ENCODE measurements at places on chromosomes 16 and 17.

GRCh38 chr16:85370881-85371651, 242.1 kb upstream of the GSE1 start:
- no peak for DNase-seq

GRCh38 chr17:75878174-75878998, at the start of gene TRIM47:
Gene TRIM47, minus strand, starts transcription at chr17:75878581. Its CDS starts 33 bp downstream, at chr17:75878548.
- DNase-seq, result no peak

GRCh38 chr16:55944377-55944802, 69.2 kb upstream of the CES5A start:
- DNase-seq, result peak; percentile 17

GRCh38 chr17:81550830-81551457, 1.2 kb downstream of the FAAP100 start:
- DNase-seq, result no peak

GRCh38 chr16:78605548-78606101, 506.2 kb downstream of the WWOX start:
- no peak for DNase-seq

- no peak for DNase-seq
Measured at GRCh38 chr17:19796457-19796856, 48.4 kb upstream of the ALDH3A1 start.

DNA sequence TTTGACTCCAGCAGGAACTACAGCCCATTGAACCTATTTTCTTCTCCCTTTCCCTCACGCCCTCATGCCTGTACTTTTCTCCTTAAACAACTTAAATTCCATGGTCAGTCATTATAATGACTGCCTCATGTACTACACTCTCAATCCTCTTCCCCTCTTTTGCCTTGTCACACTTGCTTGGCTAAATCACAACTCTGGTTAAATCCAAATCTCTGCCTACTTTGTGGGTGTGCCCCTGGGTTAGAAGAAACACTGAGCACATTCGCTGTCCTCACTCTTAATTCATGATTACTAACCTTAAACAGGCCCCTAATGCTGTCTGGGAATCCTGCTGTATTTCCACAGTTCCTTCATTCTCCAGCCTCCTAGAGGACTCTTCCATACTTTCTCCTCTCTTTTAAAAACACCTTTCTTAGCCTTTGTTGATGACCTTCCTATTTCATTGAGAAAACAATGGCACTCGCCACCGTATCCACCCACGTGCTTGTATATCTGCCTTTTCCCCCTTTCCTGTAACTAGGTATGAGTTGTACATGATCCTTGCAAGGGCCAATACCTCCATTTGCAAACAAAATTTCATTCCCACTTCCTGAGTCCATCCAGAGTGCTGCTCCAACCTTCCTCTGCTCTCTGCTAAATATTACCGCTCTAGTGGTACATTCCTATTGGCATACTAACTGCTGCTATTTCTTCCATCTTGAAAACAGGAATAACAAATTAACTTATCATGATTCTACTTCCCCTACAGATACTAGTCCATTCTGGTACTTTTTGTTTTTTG, 28.9 kb downstream of the ZNRF1 start:
- no peak for DNase-seq

GRCh38 chr16:24507959-24508480, 31.3 kb upstream of the RBBP6 start:
- no peak for DNase-seq

DNA sequence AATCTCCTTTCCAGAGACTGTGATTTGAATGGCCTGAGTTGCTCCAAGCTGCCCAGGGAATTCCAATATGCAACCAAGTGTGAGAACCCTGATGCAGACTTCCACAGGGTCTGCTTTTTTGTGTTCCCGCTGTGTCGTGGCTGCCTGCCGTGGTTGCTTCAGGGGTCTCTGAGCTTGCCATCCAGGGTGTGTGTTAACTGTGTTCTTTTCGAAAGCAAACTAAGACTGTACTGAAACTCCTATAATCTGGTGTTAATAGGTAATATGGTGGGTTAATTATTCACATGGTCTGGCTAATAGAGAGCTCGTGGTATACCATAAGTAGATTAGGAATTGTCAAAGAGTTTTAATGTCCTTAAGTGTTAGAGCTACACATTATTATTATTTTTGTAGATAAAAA, 20.7 kb downstream of the UBN1 start:
- no peak for DNase-seq

DNA sequence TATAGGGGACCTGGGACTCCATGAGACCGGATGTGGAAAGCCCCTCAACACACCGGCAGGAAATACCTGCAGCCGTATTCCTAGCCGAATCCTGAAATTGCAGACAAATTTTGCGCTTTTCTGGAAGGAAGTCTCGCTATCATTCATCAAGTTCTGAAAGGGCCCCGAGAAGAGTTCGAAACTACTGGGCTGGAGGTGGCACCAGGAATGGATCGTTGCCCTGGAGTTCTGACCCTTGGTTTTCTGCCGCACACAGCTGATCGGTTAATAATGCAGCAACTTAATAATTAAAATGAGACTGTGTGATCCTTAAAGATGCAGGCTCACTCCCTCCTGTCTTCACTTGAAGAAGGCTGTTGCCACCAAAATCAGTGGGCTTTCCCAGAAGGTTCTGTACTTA, 55.7 kb upstream of the MRTFB start:
- DNase-seq, result no peak

DNA sequence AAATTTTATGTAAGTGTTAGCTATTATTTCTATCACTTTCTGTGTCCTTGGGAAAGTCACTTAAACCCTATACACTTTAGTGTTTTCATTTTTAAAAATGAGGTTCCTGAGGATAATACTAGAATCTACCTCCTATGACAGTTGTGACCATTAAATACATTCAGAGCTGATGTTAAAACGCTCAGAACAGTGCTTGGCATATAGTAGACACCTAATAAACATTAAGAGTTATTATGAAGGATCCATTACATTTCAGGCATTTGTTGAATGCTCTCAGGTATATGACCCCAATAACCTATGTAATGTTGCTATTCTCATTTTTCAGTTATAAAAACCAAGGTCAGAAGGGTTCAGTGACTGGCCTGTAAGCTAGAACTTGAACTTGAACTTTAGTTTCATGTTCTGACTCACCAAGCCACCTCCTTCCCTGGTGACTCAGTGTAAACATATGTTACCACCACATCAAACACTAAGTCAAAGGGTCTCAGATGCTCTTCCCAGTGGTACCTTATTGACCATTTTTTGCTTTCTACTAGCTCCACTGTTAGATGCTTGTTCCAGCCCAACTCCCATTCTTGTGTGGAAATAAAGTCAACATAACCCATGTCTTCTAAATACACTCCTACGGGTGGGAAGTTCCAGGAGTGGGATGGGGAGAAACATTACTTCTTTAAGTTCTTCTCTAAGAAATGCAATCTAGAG, 47.6 kb downstream of the HSD17B2 start:
- DNase-seq, result no peak

GRCh38 chr16:88301886-88302285, 80.9 kb upstream of the ZNF469 start:
- DNase-seq, result no peak

DNA sequence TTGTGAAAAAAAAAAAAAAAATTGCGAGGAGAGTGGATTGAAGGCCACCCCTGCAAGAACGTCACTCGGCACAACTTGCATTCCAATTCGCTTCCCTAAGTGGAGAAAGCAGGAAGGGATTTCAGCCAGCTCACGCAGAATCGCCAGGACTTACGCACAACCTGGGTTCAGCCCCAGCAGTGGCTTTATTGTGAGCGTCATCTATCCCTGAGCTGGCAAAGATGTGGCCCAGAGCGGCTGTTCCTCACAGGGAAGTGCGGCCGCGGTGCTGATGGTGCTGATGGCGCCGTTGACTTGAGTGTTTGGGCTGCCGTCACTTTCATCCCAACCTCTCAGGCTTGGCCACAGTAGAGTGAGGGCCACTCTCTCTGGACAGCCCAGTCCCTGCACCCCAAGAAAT, 197.6 kb downstream of the NTN1 start:
- no peak for DNase-seq

DNA sequence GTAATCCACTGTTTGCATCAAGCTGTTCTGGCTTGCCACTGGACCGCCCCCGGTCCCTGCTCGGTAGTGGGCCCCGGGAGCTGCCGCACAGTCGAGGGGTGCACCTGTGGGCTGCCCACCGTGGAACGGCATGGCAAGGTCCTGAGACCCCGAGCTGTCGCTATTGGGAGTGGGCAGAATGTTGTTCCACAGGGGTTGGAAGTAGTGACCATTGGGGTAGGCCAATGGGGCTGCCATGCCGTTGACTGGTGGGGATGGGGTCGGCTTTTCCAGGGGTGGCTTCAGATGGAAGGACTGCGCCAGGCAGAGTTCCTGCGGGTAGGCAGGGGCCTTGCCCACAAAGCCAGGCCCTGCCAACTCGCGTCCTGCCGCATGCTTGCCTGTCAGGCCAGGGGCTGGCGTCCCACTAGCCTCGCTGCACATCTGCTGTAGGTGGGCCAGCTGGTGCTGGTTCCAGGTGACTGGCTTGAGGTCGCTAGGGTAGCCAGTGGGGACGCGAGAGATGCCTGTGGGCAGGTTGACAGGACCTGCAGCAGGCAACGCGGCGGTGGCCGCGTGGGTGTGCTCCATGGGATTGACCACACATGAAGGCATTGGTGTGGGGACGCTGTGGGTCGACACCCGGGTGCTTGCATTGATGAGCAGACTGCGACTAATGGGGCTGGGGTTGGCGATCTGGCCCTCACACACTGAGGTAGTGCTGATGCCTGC, 14.8 kb downstream of the TRAF4 start:
- no peak for DNase-seq

DNA sequence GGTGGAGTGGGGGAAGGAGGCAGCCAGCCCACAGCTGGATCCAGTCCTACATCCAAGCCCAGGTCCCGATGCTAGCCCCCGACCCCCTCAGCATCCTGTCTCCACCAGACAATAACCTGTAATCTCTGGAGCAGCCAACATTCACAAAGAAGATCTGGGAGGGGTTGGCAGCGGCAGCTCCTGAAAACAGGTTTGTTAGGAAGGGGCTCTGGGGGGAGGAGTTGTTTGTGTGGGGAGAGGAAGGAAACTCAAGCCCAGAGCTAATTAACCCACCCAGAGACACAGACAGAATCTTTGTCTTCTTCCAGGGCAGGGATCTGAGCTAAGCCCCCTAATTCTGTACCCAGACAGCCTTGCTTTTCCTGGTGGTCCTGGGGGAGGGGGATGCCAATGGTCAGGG, 4.6 kb upstream of the C17orf113 start:
- no peak for DNase-seq

GRCh38 chr16:69918241-69918640, 32.9 kb upstream of the CLEC18A start:
- no peak for DNase-seq

DNA sequence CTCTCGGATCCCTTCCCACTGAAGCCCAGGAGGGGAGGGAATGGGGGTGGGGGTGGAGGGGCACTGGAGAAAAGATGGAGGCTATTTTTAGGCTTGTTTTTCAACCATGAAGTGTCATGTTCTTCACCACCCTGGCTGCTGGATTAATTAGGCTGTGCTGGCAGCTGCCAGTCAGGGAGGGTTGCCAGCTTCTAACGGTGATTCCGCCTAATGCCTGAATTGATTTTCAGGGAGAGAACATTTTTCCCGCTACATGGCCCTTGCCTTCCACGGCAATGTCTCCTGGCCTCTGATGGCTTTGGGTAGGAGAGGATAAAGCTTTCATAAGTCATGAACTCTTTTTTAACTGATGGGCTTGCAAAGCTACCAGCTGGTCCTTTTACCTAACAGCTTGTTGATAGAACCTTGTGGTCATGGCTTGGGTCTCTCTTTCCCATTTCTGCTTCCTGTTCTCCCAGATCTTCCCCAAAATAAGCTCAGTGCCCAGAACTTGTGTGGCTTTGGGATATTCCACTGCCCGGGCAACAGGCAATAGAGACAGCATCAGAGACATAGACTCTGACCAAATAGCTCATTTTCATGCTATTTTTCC, 167.4 kb downstream of the PITPNC1 start:
- DNase-seq, result no peak

DNA sequence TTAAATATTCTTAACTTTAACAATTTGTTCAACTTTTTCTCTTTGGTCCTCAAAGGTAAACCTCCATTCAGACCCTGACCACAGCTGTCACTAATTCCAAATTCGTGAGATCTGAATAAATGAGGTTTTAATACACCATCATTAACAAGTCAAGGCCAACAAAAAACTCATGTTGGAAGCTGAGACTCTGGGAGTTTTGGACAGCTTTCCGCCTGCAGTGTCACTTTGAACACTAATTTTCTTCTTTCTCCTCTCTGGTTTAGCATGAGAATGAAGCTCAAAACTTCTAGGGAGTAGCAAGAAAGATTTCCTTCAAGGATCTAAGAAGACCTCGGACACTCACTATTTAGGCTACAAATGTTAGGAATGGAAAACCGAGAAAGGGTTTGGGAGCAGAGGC, 32.7 kb upstream of the DNAH9 start:
- DNase-seq, result no peak

- no peak for DNase-seq
Measured at GRCh38 chr17:2177235-2177811, 122.4 kb downstream of the HIC1 start.

DNA sequence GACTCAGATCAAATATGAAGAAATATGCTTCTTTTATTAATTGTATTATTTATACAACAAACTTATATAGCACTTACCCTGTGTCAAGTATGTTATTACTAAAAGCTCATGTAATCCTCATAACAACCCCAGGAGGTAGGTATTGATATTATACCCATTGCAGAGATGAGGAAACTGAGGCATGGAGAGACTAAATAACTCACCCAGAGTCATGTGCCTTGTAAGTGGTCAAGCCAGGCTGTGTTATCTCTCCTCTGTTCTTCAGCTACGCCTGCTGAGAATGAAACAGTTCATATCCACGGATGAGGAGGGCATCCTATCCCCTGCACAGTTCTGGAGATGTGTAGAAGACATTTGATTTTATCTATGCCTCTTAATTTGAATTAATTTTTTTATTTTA, 78.1 kb downstream of the RBBP6 start:
- no peak for DNase-seq

- no peak for DNase-seq
Measured at GRCh38 chr17:4678448-4679026, 25.4 kb downstream of the PELP1 start.

Measured in stimulated activated CD4-positive, alpha-beta T cell treated with anti-CD3 and anti-CD28 coated beads, TNF-alpha, amount 100 ng/mL, for 4 hours (primary cell).